NB4 (cell line): ENCODE measurements at places on chromosomes 3 and 15.
A peak's percentile ranks its signal among the peaks of the same experiment; 100 is the strongest.

- no peak for DNase-seq
Measured at GRCh38 chr3:14883226-14883625, 64.2 kb upstream of the NR2C2 start.

GRCh38 chr15:25883463-25884259 is 20.5 kb upstream of the ATP10A start:
- DNase-seq: no peak

- no peak for DNase-seq
Measured at GRCh38 chr15:80462111-80462510, 57.9 kb downstream of the ARNT2 start.

DNA sequence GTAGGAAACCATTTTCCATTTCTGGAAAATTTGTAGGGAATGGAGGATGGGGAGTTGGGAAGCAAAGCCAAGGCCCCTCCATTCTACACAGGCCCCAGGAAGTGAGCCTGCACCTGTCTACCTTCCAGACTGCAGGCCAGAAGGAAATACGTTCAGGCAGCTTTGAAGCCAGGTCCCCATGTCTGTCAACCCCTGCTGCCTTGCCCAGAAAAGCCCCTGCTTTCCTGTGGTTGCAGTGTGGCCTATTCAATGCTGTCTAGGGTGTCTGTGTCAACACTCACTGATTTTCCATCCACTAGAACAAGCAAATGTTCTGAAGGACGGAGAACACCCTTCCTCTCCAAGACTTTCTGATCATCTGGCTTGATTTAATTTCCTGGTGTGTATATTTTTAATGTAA is 281.9 kb downstream of the TLE3 start:
- DNase-seq: no peak

GRCh38 chr15:58348095-58348812 is 83.5 kb upstream of the LIPC start:
- peak; percentile 19 for DNase-seq

DNA sequence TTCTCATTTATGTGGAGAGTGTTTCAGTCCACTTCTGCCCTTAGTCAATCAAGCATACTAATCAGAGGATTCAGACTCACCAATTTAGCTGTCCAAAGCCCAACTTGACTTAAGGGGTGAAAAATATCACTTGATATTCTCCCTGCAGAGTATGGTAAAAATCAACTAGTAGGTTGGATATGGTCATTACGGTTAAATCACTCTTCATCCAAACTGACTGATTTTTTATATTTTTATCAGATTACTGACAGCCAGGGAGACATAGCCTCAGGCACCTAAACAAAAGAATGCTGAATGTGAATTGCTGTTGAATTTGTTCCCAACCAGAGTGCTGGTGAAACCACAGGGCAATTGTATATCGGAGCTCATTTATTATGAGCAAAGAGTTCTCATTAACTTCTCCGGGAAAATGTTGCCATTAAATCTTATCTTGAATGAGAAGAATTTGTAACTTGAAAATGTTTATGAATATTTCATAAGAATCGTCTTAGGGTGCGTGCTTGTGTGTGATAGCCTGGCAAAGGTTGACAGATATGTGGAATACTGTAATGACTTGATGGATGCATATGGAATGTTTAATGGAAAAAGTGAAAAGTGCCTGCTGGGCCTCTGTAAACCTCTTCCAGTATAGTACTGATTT is 411.2 kb downstream of the NAALADL2 start:
- DNase-seq: no peak

- DNase-seq: no peak
Measured at GRCh38 chr3:126618021-126618420, 36.9 kb downstream of the TXNRD3 start.

- DNase-seq: no peak
Measured at GRCh38 chr15:58676766-58677165, 72.7 kb downstream of the ADAM10 start.

- DNase-seq: no peak
Measured at GRCh38 chr3:17554078-17554477, 188.4 kb downstream of the TBC1D5 start.

- peak; percentile 34 for DNase-seq
Measured at GRCh38 chr15:68616397-68616796, 37.6 kb downstream of the CORO2B start.

- no peak for DNase-seq
Measured at GRCh38 chr3:105984837-105985236, 116.0 kb upstream of the CBLB start.

DNA sequence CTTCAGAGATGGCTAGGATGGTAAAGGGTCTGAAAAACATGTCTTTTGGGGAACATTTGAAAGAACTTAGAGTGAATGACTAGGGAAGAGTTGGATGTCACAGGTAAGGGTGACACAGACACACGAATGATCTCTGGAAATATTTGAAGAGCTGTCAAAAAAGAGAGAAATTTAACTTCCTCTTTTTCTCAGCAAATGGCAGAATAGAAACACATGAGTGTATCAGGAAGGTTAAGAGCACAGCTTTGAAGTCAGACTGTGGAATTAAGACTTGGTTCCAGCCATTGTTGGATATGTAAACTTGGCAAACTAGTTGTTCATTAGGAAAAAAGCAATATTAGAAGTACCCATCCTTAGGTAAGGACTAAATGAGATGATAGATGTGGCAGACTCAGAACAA is 117.7 kb downstream of the IMPG2 start:
- peak; percentile 3 for DNase-seq

- DNase-seq: no peak
Measured at GRCh38 chr3:65871305-65872141, 167.2 kb downstream of the MAGI1 start.
